ENCODE measurements at places on chromosomes 2 and 18. TPM values are rescaled to one million over a fixed set of nuclear protein-coding genes. Genes with fewer than 3 reads are reported as not detected.

GRCh38 chr18:71673954-71674353 is 870.2 kb downstream of the CBLN2 start:
- DNase-seq: no peak
- no peaks in the 10 kb centered on the region for H3K27me3 ChIP-seq
- H3K4me3 ChIP-seq: no peak overlapping the region
- no peaks in the 10 kb centered on the region for H3K4me1 ChIP-seq

- no peak overlapping the region for H3K27ac ChIP-seq
- H3K36me3 ChIP-seq: no peaks in the 10 kb centered on the region
- no peak overlapping the region for H3K4me3 ChIP-seq
- DNase-seq: no peak
- H3K4me1 ChIP-seq: peaks cover 5% of the 10 kb centered on the region
- H3K27me3 ChIP-seq: no peaks in the 10 kb centered on the region
Observed at GRCh38 chr2:159130302-159130701, 156.2 kb downstream of the WDSUB1 start.

DNA sequence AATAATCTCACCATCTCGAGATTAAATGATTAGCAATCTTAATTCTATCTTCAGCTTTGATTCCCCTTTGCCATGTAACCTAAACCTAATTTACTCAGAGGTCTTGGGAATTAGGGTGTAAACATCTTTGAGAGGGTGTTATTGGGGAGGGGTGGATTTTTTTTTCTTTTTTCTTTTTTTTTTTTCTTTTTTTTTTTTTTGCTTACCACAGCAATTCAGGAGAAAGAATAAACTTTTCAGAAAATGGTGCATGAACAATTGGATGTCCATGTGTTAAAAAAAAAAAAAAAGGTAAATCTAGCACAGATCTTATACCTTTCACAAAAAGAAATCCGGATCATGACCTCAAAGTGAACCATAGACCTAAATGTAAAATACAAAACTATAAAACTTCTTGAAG is 160.8 kb upstream of the FANCL start:
- no peak for DNase-seq
- no peak overlapping the region for H3K4me3 ChIP-seq
- H3K36me3 ChIP-seq: no peaks in the 10 kb centered on the region
- H3K4me1 ChIP-seq: no peaks in the 10 kb centered on the region

DNA sequence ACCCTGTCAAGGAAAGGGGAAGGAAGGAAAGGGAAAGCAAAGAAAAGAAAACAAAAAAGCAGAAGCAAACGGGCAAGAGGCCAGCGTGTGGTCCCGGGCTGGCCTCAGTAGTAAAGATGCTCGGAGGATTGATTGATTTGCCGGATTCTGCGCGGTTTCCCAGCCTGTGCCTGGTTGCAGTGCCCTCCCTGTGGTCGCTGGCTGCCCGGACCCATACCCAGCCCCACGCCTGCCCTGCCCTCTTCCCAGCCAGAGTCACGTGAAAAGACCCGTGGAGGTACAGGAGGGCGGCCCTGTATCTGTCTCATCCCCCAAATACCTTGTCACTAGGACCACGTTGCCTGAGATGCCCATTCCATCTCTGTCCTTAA is 55.1 kb upstream of the IMP4 start:
- no peaks in the 10 kb centered on the region for H3K4me1 ChIP-seq
- no peak for DNase-seq
- no peak overlapping the region for H3K4me3 ChIP-seq

DNA sequence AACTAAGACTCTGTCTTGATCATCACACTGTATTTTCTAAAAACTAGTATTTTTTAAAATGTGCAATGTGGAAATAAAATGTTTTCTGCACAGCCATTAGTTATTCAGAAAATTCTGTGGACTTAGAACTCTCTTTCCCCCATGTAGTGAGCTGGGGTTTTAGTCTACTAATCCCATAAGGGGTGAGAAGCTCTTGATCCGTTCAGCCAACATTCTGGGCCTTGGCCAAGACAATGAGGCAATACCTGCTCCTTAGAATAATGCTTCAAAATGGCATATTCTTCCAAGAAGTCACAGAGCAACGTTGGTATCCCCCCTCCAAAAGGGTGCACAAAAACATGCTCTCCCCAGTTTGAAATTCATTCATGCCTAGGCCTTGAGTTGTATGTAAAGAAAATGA is 4.0 kb downstream of the REEP1 start:
- H3K27me3 ChIP-seq: peaks cover 38% of the 10 kb centered on the region
- no peak overlapping the region for H3K27ac ChIP-seq
- H3K4me1 ChIP-seq: peaks cover 6% of the 10 kb centered on the region
- DNase-seq: no peak

- no peaks in the 10 kb centered on the region for H3K36me3 ChIP-seq
- no peak overlapping the region for H3K4me3 ChIP-seq
- H3K27ac ChIP-seq: peak overlapping the region; percentile 27
- peak; percentile 56 for DNase-seq
- no peaks in the 10 kb centered on the region for H3K27me3 ChIP-seq
Observed at GRCh38 chr2:166184789-166185188, 57.0 kb upstream of the SCN1A start.

DNA sequence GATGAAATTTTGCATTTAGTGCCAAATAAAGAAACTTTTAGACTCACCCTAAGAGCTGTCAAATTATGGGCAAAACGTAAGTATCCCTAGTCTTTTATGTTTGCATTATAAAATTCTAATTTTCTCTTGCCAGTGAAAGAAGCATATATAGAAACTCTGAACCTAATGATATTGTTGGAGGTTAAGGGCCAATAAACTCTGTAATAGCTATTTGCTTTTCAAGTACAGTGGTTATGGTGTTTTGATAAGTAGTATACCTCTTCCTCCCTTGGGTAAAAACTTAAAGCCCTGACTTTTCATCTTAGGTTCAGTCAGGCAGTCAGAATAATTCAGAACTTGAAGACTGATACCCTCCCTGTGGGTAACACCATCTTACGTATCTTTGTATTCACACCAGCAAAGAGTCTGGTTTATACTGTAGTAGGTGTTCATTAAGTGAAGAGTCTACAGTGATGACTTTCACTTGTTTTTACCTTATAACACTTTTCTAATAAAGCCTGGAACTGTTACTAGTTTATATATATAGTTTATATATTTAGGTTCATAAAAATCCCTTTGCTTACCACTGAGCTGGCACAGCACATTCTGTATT is 19.1 kb downstream of the PAPOLG start:
- no peaks in the 10 kb centered on the region for H3K27me3 ChIP-seq
- H3K27ac ChIP-seq: no peak overlapping the region
- no peaks in the 10 kb centered on the region for H3K4me1 ChIP-seq
- H3K4me3 ChIP-seq: no peak overlapping the region
- no peak for DNase-seq

DNA sequence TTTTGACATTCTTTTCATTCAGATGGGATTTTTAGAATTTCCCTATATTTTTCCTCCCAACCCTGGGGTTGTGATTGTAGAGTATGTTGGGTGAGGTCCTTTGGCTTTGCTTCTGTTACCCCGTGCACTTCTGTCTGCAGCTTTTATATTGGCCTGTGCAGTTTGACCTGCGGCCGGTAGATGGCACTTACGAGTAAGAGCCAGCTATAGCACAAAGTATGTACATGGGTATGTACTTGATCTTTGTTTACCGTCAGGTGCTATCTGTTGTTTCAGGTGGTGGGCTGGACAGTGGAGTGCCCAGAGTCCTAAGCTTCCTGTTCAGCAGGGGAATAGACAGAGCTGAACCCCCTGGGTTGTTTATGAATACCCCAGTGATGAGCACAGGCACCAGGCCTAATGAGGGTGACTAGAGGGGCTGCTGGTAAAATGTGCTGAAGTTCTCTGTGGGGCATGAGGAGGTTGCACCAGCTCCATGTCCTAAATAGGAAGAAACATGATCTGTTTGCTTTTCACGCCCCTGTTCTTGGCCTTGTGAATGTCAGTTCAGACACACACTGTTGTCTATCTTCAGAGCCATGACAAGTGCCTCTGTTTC is 58.9 kb upstream of the THUMPD2 start:
- no peaks in the 10 kb centered on the region for H3K4me1 ChIP-seq
- peak; percentile 58 for DNase-seq
- no peaks in the 10 kb centered on the region for H3K36me3 ChIP-seq
- no peaks in the 10 kb centered on the region for H3K27me3 ChIP-seq
- H3K27ac ChIP-seq: no peak overlapping the region

The MYO5B gene
- 19.1 TPM for total RNA-seq

DNA sequence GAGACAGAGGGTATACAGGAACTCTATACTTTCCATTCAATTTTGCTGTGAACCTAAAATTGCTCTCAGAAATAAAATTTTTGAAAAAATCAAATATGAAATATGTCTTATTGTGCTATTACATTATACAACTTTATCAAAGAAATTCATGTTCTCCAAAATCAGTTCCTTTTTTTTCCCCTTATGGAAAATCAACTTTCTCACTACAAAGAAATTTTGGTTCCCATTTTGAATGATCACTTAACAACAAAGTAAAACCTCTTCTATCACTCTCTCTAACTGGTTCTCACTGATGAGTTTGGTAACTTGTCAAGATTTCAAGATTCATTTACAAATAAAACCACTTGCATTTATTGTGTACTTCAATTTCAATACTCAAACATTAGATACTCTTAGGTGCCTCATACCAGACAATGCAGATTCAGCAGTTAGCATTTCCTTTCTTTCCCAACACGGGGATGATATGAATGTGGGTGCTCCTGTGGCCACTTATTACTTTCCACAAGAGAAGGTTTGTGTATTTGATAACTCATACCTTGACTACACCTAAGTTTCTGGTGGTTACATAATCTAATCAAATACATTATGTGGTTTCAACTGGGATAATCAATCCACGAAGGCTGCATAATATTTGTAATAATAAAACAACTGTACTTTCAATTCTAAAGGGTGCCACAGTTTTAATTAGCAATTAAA is 6.4 kb downstream of the PSME4 start:
- H3K27ac ChIP-seq: 0 out of 2 replicates have a peak overlapping the region, but pooled peaks have one; percentile 4
- no peaks in the 10 kb centered on the region for H3K36me3 ChIP-seq
- DNase-seq: no peak
- H3K27me3 ChIP-seq: no peaks in the 10 kb centered on the region

- peak; percentile 52 for DNase-seq
- no peaks in the 10 kb centered on the region for H3K4me1 ChIP-seq
- H3K36me3 ChIP-seq: no peaks in the 10 kb centered on the region
- no peak overlapping the region for H3K4me3 ChIP-seq
- H3K27ac ChIP-seq: no peak overlapping the region
Observed at GRCh38 chr2:40488101-40488601, 36.3 kb upstream of the SLC8A1 start.

- H3K27me3 ChIP-seq: no peaks in the 10 kb centered on the region
- no peak overlapping the region for H3K4me3 ChIP-seq
- peaks cover 24% of the 10 kb centered on the region for H3K4me1 ChIP-seq
- no peak overlapping the region for H3K27ac ChIP-seq
Observed at GRCh38 chr18:58820251-58820650, 44.4 kb upstream of the ZNF532 start.

The NEU2 gene
- total RNA-seq: not detected

The XPO1 gene
- total RNA-seq: 479 TPM

DNA sequence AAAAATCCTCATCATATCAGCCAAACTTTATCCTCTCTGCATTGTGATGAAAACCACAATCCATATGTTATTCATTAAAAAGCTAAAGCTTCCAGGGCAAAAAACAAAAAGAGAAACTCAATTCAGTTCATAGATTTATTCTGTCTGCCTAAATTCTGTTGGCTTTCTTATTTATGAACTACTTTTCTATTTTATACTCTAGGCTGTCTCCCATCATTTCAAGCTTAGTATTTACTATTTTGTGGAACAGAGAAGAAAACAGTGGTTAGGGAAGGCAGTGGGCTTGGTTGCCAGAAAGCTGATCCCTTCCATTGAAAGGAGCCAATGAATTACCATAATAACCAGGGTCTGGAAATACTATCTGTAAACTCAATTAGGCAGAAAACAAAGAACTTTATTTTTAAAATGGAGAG is 71.8 kb downstream of the RAPH1 start:
- no peak for DNase-seq
- no peaks in the 10 kb centered on the region for H3K4me1 ChIP-seq
- H3K4me3 ChIP-seq: no peak overlapping the region

DNA sequence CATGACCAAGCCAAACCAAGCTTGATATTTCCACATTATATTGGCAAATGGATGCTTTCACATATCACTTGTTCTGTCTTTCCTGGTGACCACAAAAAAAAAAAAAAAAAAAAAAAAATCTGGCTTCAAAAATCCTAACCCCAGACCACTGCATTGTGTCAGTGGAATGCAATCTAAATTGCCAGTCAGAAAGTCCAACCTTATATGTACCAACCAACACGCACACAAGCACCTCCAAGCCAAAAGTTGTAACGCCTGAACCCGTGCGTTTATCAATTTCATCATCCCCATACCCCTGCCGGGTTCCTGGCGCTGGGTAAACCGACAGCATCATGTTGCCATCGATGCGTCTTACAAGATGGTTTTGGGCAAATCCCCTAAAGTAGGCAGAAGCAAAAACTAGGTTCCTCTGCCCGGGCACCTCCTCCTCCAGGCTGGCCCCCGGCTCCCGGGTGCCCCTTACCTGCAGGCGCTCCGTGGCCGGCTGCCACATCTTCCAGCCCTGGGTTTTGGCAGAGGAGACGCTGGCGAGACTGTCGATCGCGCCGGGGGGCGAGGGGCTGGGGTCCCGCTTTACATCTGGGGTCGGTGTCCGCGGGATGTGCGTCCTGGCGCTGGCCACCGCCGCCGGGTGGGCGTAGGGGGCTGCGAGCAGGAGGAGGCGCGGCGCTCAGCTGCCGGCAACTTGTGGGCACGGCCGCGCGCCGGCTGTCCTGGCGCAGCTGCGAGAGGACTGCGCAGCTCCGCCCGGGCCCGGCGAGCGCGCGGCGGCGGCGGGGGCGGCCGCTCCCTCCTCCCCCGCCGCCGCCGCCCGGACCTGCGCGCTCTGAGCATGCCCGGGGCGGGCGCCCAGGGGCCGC is at the start of gene PID1:
TSS of gene PID1 (minus strand) at position 737 of the 860 bp plus-strand sequence. CDS start at position 493, 244 bp downstream.
- no peaks in the 10 kb centered on the region for H3K36me3 ChIP-seq
- peaks cover 24% of the 10 kb centered on the region for H3K27me3 ChIP-seq
- peak; percentile 78 for DNase-seq

GRCh38 chr2:5937851-5938565 is 245.8 kb downstream of the SOX11 start:
- H3K27me3 ChIP-seq: no peaks in the 10 kb centered on the region
- no peaks in the 10 kb centered on the region for H3K36me3 ChIP-seq
- H3K4me3 ChIP-seq: no peak overlapping the region
- H3K4me1 ChIP-seq: no peaks in the 10 kb centered on the region

- peak; percentile 71 for DNase-seq
- peaks cover 2% of the 10 kb centered on the region for H3K36me3 ChIP-seq
- peak overlapping the region; percentile 99 for H3K27ac ChIP-seq
- no peaks in the 10 kb centered on the region for H3K27me3 ChIP-seq
Observed at GRCh38 chr18:49814147-49814499, 790 bp upstream of the ACAA2 start.
